ENCODE measurements at places on chromosomes 4 and X. TPM values are rescaled to one million over a fixed set of nuclear protein-coding genes. Genes with fewer than 3 reads are reported as not detected.

DNA sequence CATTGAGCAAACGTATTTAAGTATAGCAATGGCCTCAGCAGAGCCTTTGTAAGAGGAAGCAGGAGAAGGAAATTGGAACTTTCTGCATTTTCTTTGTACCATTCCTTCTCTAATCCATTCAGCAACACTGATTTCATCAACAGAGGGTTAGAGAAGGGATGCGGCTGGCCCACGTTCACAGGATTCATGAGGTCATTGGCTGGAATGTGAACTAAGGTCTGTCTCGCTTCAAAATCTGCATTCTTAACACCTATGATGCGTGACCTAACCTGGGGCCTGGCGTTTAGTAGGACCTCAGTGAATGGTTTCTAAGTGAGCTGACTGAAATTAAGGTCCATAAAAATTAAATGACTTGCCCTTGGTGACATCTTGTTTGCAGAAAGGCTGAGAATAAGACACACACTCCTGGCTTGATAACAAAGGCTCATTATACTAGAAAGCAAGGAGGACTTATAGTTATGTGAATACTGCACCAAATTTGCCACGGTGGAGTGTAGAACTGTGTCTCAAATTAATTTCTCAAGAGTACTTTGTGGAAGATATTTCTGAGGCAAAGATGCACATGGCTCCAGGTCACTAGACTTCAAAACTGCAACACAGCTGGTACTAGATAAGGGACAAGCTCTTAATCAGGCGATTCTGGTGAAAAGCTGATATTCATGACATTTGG is 25.4 kb downstream of the FGFBP1 start:
- no peaks in the 10 kb centered on the region for H3K27me3 ChIP-seq
- no peak overlapping the region for H3K27ac ChIP-seq
- no peak for DNase-seq
- no peaks in the 10 kb centered on the region for H3K4me1 ChIP-seq
- H3K36me3 ChIP-seq, result no peaks in the 10 kb centered on the region

DNA sequence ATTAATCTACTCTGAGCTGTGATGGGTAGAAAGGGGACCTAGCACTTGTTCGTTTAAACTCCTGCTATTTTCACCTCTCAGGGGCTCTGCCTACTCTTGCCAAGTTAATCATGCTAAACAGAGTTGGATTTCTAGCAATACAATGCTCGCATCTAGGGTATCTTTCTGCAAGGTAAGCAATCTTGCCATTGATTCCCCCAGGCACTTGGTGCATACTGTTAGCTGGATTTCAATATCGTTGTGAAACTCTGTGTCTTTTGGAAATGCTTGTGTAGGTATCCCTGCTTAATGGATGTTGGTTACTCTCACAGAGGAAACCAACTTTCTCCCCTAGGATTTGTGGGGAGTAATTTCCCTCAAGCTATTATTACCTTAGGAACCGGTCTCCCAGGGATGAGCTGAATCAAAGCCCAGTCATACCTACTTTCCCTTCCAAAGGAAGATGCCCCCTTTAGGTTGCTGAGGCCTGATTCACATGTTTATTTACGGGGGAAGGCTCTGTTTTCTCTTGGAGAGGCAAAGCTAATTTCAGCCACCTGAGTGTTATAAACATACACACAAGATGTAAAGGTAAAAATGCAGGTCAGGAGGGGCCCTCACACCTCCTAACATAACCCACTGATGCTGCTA is 366.8 kb downstream of the FBXW7 start:
- no peaks in the 10 kb centered on the region for H3K36me3 ChIP-seq
- H3K4me1 ChIP-seq, result no peaks in the 10 kb centered on the region
- H3K27ac ChIP-seq, result no peak overlapping the region
- H3K4me3 ChIP-seq, result no peak overlapping the region

DNA sequence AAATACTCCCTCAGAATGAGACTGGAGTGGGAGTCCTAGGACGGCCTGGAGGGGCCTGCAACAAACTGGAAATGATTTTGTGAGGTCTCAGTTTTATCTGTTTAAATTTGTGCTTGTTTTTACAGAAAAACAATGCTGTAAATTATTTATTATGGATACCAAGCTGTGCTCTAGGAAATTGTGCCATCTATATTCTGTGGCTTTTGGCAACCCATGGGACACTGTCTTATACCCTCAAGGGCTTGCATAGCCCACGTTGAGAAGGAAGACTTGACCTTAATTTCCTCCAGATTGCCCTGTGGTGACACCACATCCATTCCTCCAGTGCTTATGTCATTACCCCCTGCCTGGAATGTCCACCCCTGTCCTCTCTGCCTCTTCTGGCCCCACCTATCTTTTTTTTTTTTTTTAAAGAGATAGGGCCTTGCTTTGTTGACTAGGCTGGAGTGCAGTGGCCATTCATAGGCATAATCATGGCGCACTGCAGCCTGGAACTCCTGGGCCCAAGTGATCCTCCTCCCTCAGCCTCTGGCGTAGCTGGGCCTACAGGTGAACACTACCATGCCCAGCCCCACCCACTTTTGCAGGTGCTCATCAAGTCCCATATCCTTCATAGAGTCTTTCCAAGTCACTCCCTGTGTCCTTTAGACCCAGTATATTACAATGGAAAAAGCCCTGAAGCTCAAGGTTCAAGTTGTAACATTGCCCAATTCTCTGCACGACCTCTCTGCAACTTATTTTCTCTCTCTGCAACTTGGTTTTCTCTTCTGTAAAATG is 77.4 kb downstream of the HPRT1 start:
- no peak for DNase-seq
- H3K27me3 ChIP-seq, result no peaks in the 10 kb centered on the region
- no peak overlapping the region for H3K4me3 ChIP-seq
- no peaks in the 10 kb centered on the region for H3K36me3 ChIP-seq

DNA sequence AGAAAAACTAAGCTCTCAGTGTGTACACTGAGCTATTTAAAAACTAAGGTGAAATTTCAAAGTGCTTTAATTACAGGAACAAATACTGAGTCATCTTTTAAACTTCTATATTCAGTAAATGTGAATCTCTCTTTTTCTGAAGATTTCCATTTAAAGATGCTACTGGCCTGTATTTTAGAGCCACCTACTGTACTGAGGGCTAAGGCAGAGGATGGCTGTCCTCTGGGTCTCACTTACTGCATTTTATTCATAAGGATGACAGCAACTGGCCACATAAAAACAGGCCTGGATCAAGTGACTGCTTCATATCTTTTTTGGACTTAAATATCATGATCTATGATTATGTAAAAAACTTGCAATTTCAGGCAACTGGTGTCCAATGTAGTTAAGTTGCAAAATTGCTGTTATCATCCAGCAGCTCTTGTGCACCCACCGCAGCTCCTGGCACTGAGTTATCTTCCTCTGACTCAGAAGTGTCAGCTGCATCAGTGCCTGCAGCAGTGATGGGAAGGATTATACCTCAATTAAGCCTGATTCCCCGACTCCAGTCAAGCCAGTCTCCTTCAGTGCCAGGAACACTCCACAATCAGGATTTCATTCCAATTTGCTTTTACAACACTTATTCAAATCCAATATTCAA is 1073.7 kb downstream of the PDHA2 start:
- DNase-seq, result no peak
- H3K36me3 ChIP-seq, result no peaks in the 10 kb centered on the region

DNA sequence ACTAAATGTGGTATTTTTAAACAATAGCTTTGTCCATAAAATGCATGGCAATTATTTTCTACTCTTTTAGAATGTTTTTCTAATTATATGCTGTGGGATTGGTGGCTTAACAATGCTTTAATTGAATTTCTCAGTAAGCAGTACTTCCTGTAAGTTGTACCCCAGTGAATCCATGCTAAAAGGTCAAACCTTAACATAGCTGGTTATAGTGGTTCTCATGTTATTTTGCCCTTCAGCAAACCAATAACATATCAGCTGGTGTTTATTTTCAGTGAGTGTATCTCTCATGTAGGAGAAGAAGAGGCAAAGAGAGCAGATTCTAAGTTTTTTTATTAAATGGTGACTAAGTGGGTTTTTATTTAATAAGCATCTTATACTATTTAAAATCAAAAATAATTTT is 41.5 kb downstream of the BTC start:
- H3K36me3 ChIP-seq, result no peaks in the 10 kb centered on the region
- H3K4me3 ChIP-seq, result no peak overlapping the region
- no peak for DNase-seq
- no peak overlapping the region for H3K27ac ChIP-seq
- no peaks in the 10 kb centered on the region for H3K27me3 ChIP-seq
- H3K4me1 ChIP-seq, result no peaks in the 10 kb centered on the region

- no peak for DNase-seq
- peak overlapping the region; percentile 9 for H3K4me3 ChIP-seq
- peaks cover 92% of the 10 kb centered on the region for H3K4me1 ChIP-seq
Observed at GRCh38 chr4:153523164-153523796, 57.1 kb downstream of the TMEM131L start.

- H3K27me3 ChIP-seq, result no peaks in the 10 kb centered on the region
- no peak overlapping the region for H3K27ac ChIP-seq
- H3K4me3 ChIP-seq, result no peak overlapping the region
- DNase-seq, result no peak
Observed at GRCh38 chr4:68904786-68905185, 46.8 kb downstream of the UGT2A3 start.

GRCh38 chrX:17654116-17654515 is 83.2 kb upstream of the SCML1 start:
- H3K27ac ChIP-seq, result no peak overlapping the region
- H3K27me3 ChIP-seq, result no peaks in the 10 kb centered on the region
- peaks cover 17% of the 10 kb centered on the region for H3K4me1 ChIP-seq
- H3K4me3 ChIP-seq, result no peak overlapping the region
- DNase-seq, result peak; percentile 18

DNA sequence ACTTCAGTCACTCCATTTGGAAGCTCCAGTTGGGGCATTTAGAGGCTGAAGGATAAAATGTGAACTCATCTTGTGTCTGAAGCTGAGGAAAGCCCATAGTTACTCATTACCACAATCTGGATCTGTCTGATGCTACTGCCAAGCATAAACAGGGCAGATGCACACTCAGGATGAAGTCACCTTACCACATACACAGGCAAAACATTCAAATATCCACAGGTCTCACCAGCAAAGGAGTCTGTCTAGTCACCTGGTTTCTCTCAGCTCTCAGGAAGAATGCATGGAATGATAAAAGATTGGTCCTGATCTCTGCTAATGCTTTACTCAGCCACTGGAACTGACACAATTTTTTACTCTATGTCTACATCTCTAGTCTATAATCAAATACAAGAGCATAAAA is 13.0 kb upstream of the ODAPH start:
- no peaks in the 10 kb centered on the region for H3K36me3 ChIP-seq
- no peaks in the 10 kb centered on the region for H3K4me1 ChIP-seq
- no peak for DNase-seq
- no peak overlapping the region for H3K4me3 ChIP-seq
- no peaks in the 10 kb centered on the region for H3K27me3 ChIP-seq
- no peak overlapping the region for H3K27ac ChIP-seq

DNA sequence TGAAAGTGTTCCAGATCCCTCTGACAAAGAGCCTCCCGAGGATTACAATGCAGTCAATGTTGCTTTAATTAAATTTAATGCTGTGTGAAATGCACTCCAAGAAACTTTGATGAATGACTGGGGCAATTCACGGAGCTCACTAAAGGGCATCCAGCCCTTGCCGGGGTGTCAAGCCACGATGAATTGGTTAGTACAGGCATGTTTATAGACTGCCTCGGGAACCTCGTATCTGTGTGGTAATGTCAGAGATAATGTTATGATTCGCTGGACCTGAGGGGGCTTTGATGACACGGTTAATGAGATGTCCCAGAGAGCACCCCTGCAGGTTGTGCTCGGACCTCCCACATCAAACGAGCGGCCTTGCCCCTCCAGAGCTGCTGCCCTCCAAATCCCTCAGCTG is 428.8 kb downstream of the NKX6-1 start:
- H3K27me3 ChIP-seq, result no peaks in the 10 kb centered on the region
- no peaks in the 10 kb centered on the region for H3K36me3 ChIP-seq
- H3K4me1 ChIP-seq, result no peaks in the 10 kb centered on the region
- H3K27ac ChIP-seq, result no peak overlapping the region
- DNase-seq, result no peak

Gene SPINK2
- 1.6 TPM for total RNA-seq

Gene TMEM33
- 86.8 TPM for total RNA-seq

Gene ATP8A1
- 23.3 TPM for total RNA-seq

Measured in CD8-positive, alpha-beta memory T cell (primary cell).